ENCODE measurements at places on chromosomes 5 and 9. TPM values are rescaled to one million over a fixed set of nuclear protein-coding genes. Genes with fewer than 3 reads are reported as not detected.

SPEF2 gene
- total RNA-seq = 11.5 TPM

CCDC192 gene
- not detected for total RNA-seq

PLAC8L1 gene
- not detected for total RNA-seq

GFI1B gene
- 1.3 TPM for total RNA-seq

PDE8B gene
- total RNA-seq = 29.4 TPM

CEP120 gene
- total RNA-seq = 19.5 TPM
